ENCODE measurements at places on chromosomes 12 and 14.

- DNase-seq: no peak
These were observed 21.1 kb upstream of the LGALS3 start for GRCh38 chr14:55107766-55108554.

GRCh38 chr12:14326699-14327098 lies 38.8 kb upstream of the ATF7IP start:
- no peak for DNase-seq

DNA sequence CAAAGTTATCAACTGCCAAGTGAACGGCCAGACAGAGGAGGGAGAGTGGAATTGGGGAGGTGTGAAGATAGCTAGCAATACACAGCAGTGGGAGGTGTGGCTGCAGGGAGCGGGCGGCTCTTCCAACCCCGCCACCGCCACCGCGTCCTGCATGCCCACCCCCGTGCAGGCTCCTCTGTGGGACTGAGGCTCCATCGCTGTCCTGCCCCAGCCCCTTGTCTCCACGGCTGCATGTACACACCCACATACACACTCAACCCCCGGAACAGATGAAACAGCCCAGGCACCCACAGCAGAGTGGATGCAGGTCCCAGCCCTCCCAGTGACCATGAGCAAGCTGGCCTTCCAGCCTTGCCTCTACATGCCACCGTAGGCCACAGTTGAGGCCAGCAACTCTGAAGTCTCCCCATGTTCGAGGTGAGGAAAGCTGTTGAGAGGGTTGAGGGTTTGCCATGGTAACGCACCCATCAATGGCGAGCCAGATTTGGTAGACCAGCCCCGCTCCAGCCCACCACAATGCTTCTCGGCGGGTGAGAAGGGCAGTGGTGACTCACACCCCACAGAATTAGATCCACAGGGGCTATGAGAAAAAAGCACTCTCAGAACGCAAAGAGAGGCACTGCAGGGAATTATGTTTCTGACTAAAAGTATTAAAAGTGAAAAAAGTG lies 39.3 kb downstream of the PITPNM2 start:
- DNase-seq: no peak

DNA sequence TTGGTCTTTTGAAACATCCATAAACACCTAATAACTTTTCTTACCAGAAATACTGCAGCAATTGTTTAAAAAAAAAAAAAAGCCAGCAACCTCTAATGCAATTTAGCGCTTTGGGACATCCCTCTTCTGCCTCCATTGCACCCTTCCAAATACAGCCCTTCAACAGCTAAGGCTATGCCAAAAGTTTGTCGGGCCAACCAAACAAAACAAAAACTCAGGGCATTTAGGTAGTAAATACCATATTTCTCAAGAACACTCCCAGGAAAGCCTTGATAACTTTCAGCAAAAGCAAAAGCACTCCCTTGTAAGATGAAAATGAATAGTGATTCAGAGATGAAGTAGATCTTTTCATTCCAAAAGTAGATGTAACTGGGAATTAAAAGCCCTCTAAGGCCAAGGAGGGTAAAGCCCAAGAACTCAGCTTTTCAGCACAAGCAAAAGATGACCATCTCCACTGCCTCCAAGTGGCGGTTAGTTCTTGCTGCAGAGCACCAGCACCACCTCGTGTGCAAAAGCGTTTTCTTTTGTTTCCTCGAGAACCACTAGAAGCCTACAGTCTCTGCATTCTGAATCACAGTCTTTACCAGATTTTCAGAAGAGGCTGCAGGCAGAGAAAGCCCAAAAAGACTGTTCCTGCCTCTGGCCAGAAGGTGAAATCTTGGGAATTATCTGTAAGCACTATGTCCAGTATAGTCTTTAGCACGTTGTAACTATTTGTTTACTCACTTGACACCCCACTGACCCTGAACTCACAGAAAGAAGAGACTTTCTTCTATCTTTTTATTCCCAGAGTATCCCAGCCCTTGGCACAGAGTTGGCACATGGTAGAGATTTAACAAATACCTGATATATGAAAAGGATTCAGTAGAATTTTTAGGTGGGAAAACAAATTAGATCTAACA lies 53.1 kb downstream of the SIX6 start:
- peak; percentile 80 for DNase-seq

DNA sequence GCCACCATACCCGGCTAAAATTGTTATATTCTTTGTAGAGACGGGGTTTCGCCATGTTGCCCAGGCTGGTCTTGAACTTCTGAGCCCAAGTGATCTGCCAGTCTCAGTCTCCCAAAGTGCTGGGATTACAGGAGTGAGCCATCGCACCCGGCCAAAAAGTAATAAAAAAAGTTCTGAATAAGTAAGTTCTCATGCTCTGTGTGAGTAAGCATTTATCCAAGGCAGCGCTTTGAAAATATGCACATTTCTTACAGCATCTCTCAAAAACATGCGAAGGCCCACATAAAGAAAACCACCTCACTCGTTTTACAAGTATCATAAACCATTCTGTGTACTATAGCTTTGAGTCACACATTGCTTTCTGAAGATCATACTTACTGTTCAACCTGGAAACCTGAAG lies 8.6 kb downstream of the GIT2 start:
- DNase-seq: no peak

- no peak for DNase-seq
These were observed 16.7 kb upstream of the ZFP36L1 start for GRCh38 chr14:68809524-68809923.

DNA sequence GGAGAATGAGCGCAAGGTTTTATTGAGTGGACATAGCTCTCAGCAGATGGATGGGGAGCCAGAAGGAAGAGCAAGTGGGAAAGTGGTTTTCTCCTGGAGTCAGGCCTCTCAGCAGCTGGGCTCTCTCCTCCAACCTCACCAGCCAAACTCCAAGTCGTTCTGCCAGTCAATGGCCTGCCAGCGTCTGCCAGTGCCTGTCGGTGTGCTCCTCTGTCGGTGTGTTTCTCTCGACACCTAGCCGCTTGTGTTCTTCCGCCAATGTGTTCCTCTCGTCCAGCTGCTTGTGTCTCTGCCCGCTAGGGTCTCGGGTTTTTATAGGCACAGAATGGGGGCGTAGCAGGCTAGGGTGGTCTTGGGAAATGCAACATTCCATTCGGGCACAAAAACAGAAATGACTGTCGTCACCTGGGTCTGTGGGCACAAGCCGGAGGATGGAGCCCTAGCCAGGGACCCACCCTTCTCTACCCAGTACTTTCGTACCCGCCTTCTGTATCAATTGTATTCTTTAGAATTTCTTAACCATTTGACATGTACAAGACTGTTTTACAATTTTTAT lies 1365.4 kb downstream of the FSCB start:
- DNase-seq: no peak

GRCh38 chr12:123995023-123995748 lies 22.2 kb downstream of the ZNF664 start:
- DNase-seq: no peak

DNA sequence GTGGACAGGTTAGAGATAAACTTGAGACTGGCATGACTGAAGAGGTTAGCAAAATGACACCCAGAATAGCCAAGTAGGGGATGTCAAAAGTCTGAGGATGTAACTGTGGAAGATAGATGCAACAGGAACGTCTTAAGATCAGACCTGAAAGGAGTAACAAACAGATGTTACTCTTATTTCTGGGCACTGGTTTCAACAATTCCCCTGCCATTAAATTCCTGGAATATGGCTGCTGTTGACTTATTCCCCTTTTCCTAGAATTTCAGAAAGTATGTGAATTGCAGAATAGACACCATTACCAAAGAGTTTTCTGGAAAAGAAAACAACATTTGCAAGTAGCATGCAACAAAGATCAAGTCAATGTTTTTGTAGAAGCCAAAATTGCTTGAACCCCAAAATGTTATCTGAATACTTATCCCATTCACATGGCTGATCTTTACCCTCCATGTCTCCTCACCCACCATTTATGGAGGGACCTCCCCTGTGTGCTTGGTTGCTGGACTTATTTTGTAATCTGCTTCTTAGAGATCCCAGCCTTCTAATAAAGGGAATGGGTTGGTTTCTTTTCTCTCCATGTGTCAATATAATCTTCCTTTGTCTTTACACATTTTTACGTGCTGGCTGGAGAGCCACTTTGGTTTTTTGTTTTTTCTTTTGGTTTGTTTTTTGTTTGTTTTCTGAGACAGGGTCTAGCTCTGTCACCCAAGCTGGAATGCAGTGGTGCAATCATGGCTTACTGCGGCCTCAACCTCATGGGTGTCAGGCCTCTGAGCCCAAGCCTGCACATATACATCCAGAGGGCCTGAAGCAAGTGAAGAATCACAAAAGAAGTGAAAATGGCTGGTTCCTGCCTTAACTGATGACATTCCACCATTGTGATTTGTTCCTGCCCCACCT lies 57.0 kb downstream of the BBS10 start:
- no peak for DNase-seq

GRCh38 chr14:45249856-45250575 lies 3.0 kb downstream of the MIS18BP1 start:
- no peak for DNase-seq

- DNase-seq: no peak
These were observed 41.4 kb upstream of the EPS8 start for GRCh38 chr12:15830538-15830937.

DNA sequence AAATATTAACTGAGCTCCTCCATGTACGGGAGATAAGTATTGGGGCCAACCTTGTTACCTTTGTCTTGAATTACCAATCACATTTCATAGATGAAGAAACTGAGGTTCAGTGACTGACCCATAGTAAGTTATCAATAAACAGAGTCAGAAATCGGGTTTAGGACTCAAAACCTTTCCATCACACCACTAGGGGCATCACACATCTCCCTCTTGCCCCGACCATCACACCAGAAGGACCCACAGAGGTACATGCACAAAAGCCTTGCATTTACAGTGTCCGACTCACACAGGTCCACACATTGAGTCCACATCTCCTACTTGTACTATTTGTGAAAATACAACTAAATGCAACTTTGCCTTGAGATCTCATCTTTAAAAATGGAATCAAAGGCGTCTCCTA lies 29.4 kb downstream of the KCNA5 start:
- DNase-seq: no peak

DNA sequence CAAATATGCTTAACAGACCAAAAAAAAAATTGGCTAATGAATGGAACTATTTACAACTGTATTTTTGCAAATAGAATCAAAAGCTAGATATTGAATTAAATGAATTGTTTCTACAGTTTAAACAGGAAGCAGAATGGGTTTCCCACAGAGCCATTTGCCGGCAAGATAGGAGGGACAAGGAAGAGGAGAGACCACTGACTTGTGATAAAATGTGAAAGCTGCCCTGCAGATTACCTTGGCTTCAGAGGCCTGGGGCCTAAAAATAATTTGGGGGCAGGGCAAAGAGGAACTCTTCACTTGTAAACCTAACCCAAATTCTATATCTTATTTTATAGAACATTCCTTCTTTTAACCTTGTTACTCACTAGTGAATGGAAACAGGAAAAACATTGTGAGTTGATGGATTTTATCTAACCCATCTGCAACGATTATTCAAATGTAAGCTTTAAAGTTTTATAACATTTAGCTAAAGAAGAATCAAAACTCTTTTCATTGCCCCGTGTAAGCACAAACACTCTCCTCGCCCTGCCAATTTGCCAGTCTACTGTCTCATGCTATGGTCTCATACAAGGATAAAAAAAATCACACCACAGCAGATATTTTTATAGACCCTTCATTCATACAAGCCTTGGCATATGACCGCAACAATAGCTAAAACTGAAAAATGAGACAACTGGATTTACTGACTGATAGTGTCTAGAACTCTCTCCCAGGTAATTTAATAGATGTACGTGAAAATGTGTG lies 49.5 kb upstream of the MDM1 start:
- DNase-seq: no peak

GRCh38 chr12:63103494-63104131 lies 47.4 kb downstream of the AVPR1A start:
- peak; percentile 4 for DNase-seq

DNA sequence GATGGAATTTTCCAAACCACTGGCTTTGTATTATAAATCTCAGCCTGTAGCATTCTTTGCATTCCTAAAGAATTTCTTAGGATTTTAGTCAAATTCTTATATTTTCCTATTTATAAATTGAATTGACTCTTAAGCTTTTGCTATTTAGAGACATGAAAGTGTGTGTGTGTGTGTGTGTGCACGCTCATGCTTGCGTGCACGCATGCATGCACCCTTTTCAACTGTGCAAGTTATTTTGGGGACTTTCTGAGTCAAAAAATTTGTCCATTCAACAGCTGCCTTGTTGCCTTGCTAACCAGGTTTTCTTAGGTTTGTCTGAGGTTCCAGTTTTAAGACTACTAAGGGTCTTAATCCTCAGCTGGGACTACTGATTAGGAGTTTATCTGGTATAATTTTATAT lies 42.6 kb downstream of the GPATCH2L start:
- DNase-seq: no peak

GRCh38 chr12:71186571-71187288 lies 28.9 kb upstream of the TSPAN8 start:
- DNase-seq: no peak

GRCh38 chr12:54082397-54082892 lies 28.8 kb downstream of the HOXC4 start:
- peak; percentile 38 for DNase-seq

DNA sequence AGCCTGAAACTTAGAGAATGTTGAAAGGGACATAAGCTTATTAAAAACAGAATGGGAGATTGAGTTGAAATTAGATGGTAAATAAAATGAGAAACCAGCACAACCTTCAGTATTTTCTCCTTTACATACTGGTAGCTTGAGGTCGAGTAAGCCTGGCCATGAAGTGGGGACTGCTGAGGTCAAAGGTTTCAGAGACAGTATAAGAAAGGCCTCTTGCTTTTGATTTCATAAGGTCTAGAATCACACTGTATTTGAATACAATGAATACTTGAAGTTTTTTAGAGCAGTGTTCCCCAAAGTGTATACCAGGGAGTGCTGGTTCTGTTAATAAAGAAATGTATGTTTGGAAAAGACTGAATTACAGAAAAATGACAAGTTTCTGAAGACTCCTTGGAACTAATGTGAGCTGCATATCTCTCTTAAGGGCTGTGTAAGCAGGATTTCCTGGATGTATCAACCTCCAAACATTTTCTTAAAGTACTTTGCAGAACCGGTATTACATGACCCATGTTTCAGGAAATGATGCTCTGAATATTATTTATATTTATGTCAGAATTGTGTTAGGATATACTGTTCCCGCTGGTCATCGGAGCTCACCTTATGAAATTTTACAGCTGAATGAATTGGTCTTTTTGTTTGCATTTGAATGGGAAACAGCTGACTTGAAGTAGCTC lies 85.0 kb downstream of the AKAP6 start:
- no peak for DNase-seq

DNA sequence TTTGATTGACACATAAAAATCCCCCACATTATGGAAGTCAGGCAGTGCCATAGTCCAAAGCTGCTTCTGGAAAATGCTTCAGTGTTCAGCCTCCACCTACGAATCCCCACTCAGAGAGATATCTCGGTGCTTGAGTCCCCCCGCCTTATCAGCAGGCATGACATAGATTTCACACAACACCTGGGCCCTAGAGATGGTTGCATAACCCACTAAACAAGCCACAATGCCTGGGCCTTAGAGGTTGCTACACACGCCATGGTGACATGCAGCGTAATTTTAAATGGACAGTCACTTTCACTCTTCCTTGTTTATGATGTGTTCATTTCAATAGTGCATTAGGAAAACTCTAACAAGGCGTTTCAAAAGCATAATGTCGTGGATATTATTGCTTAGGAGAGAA lies 38.0 kb downstream of the CCDC60 start:
- no peak for DNase-seq

- no peak for DNase-seq
These were observed 1.1 kb downstream of the NELL2 start for GRCh38 chr12:44874981-44875416.

- peak; percentile 19 for DNase-seq
These were observed 107.4 kb downstream of the TSHR start for GRCh38 chr14:81062816-81063215.

- no peak for DNase-seq
These were observed 258.7 kb upstream of the PDE3A start for GRCh38 chr12:20109676-20110075.

GRCh38 chr12:52147367-52147963 lies 44.3 kb downstream of the KRT80 start:
- DNase-seq: no peak
